ENCODE measurements at places on chromosomes 3 and 15.

DNA sequence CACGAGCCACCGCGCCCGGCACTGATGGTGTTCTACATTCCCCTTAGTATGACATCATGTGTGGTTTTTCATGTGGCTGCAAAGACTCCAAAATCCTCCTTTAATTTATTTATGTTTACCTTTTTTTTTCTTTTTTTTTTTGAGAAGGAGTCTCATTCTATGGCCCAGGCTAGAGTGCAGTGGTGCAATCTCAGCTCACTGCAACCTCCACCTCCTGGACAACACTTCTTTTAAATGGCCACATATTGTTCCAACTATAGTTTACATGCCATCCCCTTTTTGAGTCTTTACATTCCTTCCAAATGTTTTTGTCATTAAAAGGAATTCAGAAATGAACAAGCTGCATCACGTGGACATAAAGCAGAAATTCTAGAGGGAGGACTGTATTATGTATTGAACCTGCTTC lies 10.3 kb upstream of the CDV3 start:
- no peak for DNase-seq

DNA sequence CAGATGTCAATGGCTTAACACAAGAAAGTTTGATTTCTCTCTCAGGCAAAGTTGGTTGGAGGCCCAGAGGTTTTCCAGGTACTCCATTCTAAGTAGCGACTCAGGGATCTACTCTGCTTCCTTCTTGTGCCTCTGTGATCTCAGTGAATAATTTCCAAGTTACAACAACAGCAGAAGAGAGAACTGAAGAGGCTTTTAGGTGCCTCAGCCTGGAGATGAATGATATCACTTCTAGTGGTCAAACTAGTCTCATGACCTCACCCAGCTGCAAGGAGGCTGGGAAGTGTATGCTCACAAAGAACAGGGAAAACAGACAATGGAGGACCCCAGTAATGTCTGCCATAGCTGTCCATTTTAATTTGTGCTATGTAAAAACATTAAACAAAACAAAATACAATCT lies 4.6 kb upstream of the PRICKLE2 start:
- DNase-seq: no peak

DNA sequence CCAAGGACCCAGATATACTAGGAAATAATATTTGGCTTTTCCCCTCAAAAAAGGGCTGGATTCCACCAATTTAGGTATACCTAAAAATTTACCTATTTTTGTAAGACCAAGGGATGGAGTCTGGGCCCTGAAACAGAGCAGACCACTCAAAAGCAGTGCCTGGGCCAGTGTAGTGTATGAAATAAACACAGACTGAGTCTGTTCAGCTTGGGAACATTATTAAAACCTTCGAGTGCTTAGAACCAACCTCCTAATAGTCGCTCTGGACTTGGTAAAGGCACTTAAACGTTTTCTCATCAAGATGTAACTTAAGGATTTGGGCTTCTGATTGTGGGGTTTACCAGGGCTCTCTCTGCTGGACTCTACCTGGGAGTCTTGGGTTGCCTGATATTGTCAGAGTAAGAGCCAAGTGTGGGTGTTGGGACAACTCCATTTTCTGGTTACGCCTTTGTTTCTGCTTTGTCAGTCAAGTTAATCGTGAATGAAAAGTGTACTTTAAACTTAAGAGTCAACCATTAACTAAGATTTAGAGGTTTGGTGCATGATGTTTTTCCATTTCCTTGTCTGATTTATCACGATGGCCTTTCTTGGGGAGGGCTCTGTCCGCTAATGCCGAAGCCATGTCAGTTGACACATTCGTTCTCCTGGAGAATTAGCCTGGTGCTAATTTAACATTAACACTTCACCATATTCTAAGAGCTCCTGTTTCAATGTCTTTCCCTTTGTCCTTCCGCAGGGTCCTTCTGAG lies 221.0 kb upstream of the TPM1 start:
- DNase-seq: peak; percentile 80

GRCh38 chr15:69546182-69546581 lies 93.6 kb downstream of the RPLP1 start:
- DNase-seq: no peak

DNA sequence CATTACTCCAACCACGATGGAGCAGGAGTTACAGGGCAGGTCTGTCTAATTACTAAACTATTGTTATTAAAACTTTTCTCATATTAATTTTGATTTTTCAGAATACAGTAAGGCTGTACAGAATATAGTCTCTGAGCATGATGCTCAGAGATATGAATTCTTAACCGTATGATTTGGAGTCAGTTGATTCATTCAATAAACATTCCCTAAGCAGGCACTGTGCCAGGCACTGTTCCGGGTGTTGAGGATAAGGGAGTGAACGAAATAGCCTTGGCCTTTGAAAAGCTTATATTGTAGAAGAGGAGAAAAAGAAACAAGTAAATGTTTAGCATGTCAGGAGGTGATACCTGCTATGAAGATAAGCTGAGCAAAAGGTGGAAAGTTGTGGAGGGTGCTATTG lies 187.3 kb downstream of the KCNAB1 start:
- DNase-seq: peak; percentile 48

DNA sequence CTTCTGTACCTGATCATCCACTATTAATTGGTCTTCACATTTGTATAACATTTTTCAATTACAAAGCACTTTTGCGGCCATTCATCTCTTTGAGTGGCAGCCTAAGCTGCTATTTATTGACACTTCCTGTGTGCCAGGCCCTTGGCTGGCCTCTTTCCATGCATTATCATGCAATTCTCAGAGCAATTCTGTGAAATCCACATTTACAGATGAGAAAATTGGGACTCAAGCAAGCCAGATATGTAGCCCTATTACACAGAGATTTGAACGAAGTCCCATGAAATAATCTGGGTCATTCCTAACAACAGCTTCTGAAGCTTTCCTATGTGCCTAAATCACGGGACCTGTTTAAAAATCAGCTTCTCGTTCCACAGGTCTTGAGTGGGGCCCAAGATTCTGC lies 17.4 kb downstream of the SLC6A1 start:
- no peak for DNase-seq

- no peak for DNase-seq
Measured at GRCh38 chr3:58326267-58326900, 6.3 kb upstream of the PXK start.

- DNase-seq: no peak
Measured at GRCh38 chr3:54691289-54691771, 236.5 kb downstream of the LRTM1 start.

DNA sequence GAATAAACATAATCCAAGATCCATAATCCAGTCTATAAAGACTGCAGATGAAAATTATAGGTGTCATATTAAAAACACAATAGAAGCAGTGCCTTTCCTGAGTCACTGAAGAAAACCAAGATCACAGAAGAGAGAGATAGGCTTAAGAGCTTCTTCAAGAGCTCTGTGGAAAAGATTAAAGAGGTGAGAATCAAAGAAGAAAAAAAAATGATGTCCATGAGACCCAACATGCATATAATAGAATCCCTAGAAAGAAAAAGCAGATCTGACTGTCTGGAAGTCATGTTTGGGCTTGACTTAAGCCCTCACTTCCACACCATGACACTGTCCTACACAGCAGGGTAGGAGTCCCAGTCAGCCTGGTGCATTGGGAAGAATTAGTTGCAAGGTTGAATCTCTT lies 205.6 kb upstream of the PROK2 start:
- no peak for DNase-seq

DNA sequence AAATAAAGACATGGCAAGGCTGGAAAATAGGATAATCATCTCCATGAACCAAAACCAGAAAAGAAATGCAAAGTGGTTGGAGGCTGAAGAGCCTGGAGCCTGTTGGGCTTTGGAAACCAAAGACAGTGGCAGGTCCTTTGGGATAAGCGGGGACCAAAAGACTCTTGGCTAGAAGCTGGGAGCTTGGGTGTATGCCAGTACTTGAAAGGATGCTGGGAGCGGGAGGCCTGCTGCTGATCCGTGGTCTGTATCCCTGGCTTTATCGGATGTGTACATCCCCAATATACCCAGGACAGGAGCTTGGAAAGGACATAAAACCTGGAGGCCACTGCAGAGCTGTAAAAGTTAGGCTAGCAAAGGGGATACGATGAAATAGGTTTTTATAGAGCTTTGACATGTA lies 1.3 kb upstream of the CHRNB4 start:
- DNase-seq: no peak

GRCh38 chr15:50162969-50163718 lies 18.9 kb upstream of the SLC27A2 start:
- no peak for DNase-seq

DNA sequence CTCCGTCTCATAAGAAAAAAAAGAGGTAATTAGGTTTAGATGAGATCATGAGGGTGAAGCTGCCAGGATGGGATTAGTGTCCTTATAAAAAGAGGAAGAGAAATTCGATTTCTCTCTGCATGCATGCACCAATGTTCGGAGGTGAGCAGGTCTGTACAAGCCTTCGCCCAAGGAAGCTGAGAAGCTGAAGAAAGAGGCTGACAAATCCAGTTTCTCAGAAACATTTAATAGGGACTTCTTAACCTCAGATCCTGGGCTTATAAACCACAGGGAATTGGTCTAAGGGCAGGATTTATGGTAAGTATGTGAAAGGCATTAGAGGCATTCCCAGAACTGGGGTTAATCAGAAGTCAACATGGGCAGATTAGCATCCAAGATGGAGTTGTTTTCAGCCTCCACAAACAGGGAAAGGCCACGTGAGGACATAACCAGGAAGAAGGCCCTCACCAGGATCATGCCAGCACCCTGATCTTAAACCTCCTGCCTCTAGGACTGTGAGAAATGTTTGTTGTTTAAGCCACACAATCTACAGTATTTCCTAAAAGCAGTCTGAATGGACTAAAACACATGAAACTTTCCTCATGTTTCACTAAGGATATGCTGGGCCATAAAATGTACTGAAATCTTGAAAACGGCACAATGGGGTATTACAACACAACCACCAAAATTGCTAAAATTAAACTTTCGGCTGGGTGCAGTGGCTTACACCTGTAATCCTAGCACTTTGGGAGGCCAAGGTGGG lies 11.3 kb downstream of the SHISA5 start:
- no peak for DNase-seq

- no peak for DNase-seq
Measured at GRCh38 chr3:3705090-3705775, 94.0 kb upstream of the LRRN1 start.

DNA sequence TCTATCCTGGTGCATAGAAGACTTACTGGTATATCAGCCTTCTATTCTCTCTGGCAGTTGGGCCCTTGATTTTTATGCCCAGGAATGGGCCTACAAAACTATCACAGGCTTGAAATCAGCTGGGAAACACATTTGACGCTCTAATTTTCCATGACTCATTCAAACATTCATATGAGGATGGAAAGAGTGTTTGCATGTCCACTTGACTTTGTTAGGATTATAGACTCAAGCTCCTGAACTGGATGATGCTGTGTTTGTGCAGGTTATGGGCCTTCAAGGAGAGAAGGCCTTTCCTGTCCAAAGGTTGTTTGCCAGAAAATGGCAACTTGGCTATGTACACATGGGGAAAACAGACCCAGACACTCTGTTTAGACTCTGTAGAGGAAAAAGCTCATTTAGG lies 219.9 kb downstream of the GAP43 start:
- DNase-seq: no peak

DNA sequence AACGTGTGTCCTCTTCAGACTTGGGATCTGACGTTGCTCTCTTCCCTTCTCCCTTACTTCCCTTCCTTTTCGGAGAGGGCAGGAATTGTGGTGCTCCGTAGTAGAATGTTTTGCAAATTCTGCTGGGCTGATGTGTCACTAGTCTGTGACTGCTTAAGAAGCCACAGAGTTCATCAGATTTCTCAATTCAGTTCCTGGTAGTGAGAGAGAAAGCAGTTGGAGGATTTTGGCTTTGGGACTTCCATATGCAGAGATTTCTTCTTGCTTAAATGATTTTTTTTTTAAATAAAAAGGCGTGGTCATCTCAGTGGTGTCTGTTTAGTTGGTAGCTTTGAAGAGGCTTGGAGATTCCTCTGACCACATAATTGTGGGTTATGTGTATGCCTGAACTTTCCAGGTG lies 10.1 kb downstream of the CEMIP start:
- DNase-seq: no peak

DNA sequence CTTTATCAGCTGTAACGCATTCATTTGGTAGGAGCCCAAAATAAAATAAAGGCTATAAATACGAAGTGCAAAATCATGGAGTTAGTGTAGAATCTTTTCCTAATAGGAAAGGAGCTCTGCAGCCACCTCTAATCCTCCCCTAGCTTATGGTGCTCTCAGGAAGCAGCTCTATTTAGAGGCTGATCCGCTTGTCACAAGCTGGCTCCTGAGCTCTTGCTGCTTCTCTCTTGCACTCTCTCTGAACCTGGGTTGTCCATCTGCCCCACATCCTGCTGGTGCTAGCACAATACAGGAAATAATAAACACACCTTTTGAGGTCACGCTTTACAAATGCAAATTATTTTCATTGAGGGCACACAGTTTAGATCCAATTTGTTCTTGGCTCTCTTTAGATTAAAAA lies 37.3 kb upstream of the BFSP2 start:
- no peak for DNase-seq

DNA sequence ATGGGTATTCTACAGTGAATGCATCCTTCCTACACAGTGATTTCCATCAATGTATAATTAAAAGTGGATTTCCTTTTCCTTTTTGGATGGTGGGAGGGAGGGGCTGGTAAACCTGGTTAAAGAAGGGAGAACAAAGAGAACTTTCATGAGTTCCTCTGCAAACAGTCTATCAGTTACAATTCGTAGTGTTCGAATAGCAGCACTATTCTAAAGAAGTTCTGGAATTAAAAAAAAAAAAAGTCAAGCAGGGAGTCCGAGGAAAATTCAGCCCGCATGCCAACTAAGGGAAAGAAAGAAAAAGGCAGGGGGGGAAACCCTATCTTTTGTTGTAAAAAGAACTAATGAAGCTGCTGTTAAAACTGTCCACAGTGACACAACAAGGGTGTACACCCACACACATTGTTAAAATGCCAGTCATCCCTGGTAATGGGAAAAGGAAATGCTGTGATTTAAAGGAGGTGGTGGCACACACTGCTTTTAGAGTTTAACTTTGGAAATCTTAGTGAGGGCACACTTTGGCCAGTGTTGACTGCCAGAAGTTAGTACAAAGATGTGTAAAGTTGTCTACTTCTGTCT lies 521.2 kb downstream of the ZIC1 start:
- DNase-seq: no peak

DNA sequence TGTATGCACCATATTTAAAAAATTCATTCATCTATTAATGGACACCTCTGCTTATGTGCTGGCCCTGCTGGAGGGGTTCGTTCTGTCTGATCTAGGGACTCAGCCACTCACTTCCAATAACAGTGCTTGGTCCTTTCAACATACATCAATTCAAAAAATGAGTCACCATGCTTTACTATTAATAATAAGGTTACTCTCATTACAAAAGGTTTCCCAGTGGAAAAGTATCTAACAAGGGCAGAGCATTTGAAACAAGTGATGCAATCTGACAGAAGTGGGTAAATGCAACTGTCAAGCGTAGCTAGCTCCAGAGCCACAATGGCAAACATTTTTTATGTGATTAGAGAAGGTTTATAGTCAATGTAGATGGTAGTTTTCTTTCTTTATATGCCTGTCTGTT lies 67.9 kb upstream of the TNIK start:
- no peak for DNase-seq

- no peak for DNase-seq
Measured at GRCh38 chr3:49656541-49657112, 17.5 kb upstream of the APEH start.
